Trophoblast cell (in vitro differentiated cells and primary cell): ENCODE measurements at places on chromosomes 6 and 20.

GRCh38 chr20:53698371-53698978 is 104.8 kb upstream of the ZNF217 start:
- H3K27ac ChIP-seq, result no peak overlapping the region
- DNase-seq, result no peak
- no peak overlapping the region for H3K4me3 ChIP-seq
- no peaks in the 10 kb centered on the region for H3K27me3 ChIP-seq
- H3K4me1 ChIP-seq, result no peaks in the 10 kb centered on the region

DNA sequence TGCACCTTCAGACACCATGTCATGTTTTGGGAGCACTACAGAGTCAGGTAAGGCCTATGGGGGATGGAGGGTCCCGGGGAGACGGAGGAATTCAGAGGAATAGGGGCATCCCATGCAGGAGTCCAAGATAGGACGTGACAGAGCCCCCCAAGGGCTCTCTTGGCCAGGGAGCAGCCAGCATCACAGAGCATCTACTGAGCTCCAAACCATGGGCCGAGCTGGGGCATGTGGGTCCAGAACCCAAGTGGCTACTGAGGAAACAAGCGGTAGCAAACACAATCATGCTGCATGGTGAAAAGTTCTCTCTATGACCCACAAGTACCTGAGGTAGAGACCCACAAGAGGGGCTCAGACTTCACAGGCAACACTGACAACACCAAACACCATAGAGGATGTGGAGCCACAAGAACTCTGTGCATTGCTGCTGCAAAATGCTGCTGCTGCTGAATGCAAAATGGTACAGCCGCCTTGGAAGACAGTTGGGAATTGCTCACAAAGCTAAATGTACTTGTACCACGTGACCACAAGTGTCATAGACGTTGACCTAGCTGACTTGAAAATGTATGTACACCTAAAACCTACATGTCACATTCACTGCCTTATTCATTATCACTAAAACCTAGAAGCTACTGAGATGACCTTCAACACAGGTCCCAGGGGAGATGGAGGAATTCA is 33.4 kb upstream of the MAS1L start:
- H3K27ac ChIP-seq, result no peak overlapping the region
- H3K36me3 ChIP-seq, result no peaks in the 10 kb centered on the region
- no peaks in the 10 kb centered on the region for H3K27me3 ChIP-seq
- H3K4me3 ChIP-seq, result no peak overlapping the region
- DNase-seq, result no peak

DNA sequence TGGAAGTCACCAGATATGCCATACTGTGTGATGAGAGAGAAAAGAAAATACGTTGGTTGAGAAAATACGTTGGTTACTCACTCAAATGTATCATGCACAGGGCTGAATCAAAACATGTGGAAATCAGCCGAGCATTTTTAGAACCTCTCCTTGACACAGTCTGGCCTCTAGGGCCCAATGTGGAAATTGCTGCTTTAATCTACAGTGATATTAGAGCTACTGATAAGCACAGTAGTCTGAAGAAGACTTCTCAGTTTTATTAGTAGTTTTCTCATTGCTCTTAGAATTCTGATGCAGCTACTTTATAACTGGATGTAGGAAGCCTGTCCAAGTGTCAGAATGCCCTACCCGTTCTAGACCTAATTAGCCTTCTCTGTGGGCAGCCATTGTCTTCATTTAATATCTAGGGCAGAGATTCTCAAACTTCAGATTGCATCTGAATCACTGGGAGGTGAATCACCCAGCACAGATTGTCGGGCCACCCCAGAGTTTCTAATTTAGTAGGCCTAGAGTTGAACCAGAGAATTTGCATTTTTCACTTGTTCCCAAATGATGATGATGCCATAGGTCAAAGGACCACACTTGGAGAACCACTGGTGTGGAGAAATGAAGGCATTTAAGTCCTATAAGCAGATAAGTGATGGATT is 229.1 kb downstream of the PLCB1 start:
- H3K4me1 ChIP-seq, result no peaks in the 10 kb centered on the region
- H3K4me3 ChIP-seq, result no peak overlapping the region
- H3K36me3 ChIP-seq, result no peaks in the 10 kb centered on the region

DNA sequence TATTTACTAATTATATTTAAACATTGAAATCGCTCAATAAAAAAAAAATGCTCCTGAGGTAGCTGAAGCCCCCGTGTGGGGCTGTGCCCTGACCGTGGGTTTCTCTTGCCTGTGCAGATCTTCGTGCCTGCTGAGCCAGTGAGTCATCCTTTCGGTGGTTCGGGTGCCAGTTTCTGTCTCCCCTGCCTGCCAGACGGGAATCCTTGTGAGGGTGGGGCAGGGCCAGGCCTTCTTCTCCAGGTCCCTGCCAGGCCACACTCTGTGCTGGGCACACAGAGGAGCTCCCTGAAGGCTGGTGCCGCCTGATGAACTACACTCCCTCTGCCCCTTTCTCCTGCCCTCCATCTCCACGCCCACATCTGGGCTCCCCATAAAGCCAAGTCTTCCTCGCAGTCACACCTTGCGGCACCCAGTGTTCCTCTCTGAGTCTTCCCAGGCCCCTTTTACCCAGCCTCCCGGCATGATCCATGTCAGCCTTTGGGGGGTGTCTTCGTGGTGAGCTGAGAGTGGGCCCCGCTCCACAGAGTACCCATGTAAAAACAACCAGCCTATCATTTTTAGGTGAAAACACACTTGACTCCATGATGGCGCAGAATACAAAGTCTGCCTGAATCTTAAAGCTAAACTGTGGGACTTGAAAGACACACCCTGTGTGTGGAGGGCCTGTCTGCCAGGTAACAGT is 19.3 kb downstream of the FGD2 start:
- no peaks in the 10 kb centered on the region for H3K27me3 ChIP-seq
- H3K27ac ChIP-seq, result no peak overlapping the region
- no peak overlapping the region for H3K4me3 ChIP-seq
- DNase-seq, result no peak
- H3K4me1 ChIP-seq, result no peaks in the 10 kb centered on the region
- H3K36me3 ChIP-seq, result no peaks in the 10 kb centered on the region

- no peaks in the 10 kb centered on the region for H3K27me3 ChIP-seq
- H3K27ac ChIP-seq, result peak within 1 kb of the TSS; percentile 66
- peaks cover 2% of the 10 kb centered on the region for H3K36me3 ChIP-seq
- peak within 1 kb of the TSS; percentile 79 for H3K4me3 ChIP-seq
- H3K4me1 ChIP-seq, result no peaks in the 10 kb centered on the region
These were observed at the start of gene SRPK1 for GRCh38 chr6:35920793-35921732. Gene SRPK1, minus strand, starts transcription at chr6:35921098. Its CDS starts 42 bp downstream, at chr6:35921056.

- H3K27ac ChIP-seq, result no peak overlapping the region
- H3K27me3 ChIP-seq, result no peaks in the 10 kb centered on the region
- peaks cover 43% of the 10 kb centered on the region for H3K36me3 ChIP-seq
- no peaks in the 10 kb centered on the region for H3K4me1 ChIP-seq
These were observed 5.1 kb upstream of the DEF6 start for GRCh38 chr6:35292494-35292893.

- no peak overlapping the region for H3K27ac ChIP-seq
- no peaks in the 10 kb centered on the region for H3K36me3 ChIP-seq
- H3K27me3 ChIP-seq, result no peaks in the 10 kb centered on the region
- H3K4me3 ChIP-seq, result no peak overlapping the region
- DNase-seq, result no peak
These were observed 118.4 kb upstream of the RUNX2 start for GRCh38 chr6:45209762-45210161.

- H3K27me3 ChIP-seq, result no peaks in the 10 kb centered on the region
- H3K36me3 ChIP-seq, result no peaks in the 10 kb centered on the region
- H3K27ac ChIP-seq, result no peak overlapping the region
- DNase-seq, result no peak
These were observed 95.1 kb upstream of the IYD start for GRCh38 chr6:150273457-150274309.

DNA sequence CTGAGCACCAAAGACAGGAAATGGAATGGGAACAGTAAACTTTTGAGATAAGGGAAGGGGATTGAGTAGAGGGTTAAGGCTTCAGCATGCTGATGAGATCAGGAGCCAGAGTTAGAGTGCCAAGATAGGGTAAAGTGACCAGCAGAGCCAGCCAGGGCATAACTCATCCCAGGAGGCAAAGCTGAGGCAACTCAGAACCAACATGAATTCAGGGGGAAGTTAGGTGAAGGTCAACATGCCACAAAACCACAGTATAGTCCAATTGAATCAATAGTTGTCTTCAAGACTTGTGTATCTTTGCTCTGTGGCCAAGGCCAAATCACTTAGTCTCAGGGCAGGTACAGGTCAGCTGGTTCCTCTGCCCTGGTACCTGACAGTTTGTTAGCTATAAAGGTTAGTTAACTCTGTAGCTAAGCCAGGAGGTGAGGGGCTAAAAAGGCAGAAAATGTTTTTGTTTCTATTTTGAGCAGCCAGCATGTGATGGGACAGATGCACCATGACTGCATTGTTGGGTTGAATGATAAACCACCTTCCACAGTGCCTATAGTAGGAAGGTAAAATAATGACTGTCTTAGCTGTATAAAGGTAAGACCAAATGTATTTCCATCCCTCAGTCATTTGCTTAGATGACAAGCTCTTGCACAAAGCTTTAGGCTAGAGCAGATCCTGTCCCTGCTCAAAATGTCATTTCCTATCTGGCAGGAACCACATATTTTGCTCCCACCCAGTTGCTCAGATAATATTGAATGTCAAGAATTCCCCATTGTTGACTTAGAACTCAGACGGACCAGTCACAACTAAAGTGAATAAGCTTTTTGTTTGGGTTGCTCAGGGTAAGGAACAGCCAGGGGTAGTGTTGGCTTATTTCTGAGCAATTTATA is 15.8 kb downstream of the RNF8 start:
- H3K4me1 ChIP-seq, result no peaks in the 10 kb centered on the region
- no peak overlapping the region for H3K4me3 ChIP-seq
- H3K27me3 ChIP-seq, result no peaks in the 10 kb centered on the region
- peaks cover 3% of the 10 kb centered on the region for H3K36me3 ChIP-seq
- no peak for DNase-seq

GRCh38 chr20:38610521-38610920 is 8.9 kb downstream of the ARHGAP40 start:
- H3K27ac ChIP-seq, result no peak overlapping the region
- peaks cover 5% of the 10 kb centered on the region for H3K4me1 ChIP-seq
- H3K4me3 ChIP-seq, result no peak overlapping the region
- DNase-seq, result no peak
- H3K27me3 ChIP-seq, result no peaks in the 10 kb centered on the region
- no peaks in the 10 kb centered on the region for H3K36me3 ChIP-seq

DNA sequence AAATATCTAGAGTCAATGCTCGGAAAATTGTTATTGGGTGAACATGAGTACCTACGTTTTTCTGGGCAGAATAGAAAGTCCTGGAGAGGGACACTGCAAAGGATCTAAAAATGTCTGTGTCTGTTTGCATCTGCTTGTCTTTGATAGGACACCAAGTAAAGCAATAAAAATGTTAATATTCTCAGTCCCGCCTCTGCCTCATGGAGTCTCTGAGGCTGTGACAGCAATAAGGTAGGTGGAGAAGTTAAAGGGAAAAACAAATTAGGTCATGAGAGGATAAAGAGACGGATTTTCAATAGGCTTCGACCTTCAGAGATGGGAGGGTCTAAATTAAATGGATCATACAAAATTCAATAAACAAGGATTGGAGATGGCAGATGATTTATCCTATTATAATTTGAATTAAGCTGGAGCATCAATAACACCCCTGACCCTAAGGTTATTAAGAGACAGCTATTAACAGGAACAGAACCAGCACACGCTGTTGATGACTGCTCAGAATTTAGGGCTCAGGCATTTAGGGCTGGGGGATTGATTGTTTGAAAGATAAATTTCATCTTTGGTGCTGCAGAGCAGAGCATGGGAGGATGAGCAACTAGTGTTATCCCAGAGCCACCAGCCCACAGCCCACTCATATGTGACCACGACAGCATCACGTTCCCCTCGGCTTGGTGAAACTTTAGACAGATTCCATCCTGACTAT is 620.3 kb upstream of the CDH4 start:
- no peaks in the 10 kb centered on the region for H3K27me3 ChIP-seq
- no peak overlapping the region for H3K27ac ChIP-seq
- H3K36me3 ChIP-seq, result no peaks in the 10 kb centered on the region
- no peaks in the 10 kb centered on the region for H3K4me1 ChIP-seq
- DNase-seq, result no peak

DNA sequence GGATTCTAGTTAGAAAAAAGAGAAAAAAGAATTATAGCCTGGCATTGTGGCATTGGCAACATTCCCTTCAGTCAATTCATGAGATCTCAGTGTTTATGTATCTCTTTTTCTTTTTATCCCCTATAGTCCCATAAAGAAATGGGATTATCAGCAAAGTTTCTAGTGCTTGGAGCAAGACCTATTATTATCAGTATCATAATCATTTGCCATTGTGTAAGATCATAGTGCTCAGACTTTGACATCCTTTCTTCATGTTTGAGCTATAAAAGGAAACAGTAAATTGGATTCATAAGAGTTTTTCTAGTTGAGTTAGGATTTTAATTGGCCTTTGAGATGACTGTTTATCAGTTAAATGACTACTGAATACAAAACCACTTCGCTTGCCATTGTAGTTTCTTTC is 295.6 kb downstream of the GRIK2 start:
- H3K4me3 ChIP-seq, result no peak overlapping the region
- no peak overlapping the region for H3K27ac ChIP-seq
- DNase-seq, result no peak
- no peaks in the 10 kb centered on the region for H3K27me3 ChIP-seq
- H3K4me1 ChIP-seq, result no peaks in the 10 kb centered on the region

GRCh38 chr6:156917213-156917612 is 140.0 kb downstream of the ARID1B start:
- H3K4me1 ChIP-seq, result no peaks in the 10 kb centered on the region
- H3K27ac ChIP-seq, result no peak overlapping the region
- no peaks in the 10 kb centered on the region for H3K27me3 ChIP-seq
- DNase-seq, result no peak

DNA sequence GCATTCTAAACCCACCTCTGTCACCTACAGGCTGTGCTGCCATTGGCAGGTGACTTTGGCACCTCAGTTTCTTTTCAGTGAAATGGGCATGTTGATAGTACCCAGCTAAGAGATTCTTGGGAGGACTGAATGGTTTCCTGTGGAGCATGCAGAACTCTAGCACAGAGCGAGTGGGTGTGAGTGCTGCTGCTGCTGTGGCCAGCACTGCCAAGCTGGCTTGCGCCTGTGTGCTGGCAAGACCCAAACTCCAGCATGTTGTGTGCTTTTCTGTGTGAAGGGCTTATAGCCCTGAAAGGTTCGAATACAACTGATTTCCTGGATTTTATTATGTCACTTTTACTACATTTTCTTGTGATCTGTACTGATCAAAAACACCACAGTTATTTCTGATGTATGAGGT is 78.1 kb upstream of the KIF25 start:
- peaks cover 31% of the 10 kb centered on the region for H3K36me3 ChIP-seq
- H3K27me3 ChIP-seq, result no peaks in the 10 kb centered on the region
- H3K4me1 ChIP-seq, result peaks cover 2% of the 10 kb centered on the region
- H3K27ac ChIP-seq, result no peak overlapping the region
- no peak for DNase-seq
- no peak overlapping the region for H3K4me3 ChIP-seq

GRCh38 chr6:32941214-32941768 is 463 bp upstream of the HLA-DMB start:
- H3K27ac ChIP-seq, result no peak overlapping the region
- DNase-seq, result no peak
- no peaks in the 10 kb centered on the region for H3K4me1 ChIP-seq
- no peaks in the 10 kb centered on the region for H3K27me3 ChIP-seq

- no peaks in the 10 kb centered on the region for H3K27me3 ChIP-seq
- peak; percentile 81 for DNase-seq
- H3K4me1 ChIP-seq, result peaks cover 4% of the 10 kb centered on the region
- no peak overlapping the region for H3K4me3 ChIP-seq
These were observed 280.3 kb upstream of the SYNCRIP start for GRCh38 chr6:85923013-85923430.
